Suppressor macrophage (primary cell): ENCODE measurements at places on chromosomes 7 and 10.

DNA sequence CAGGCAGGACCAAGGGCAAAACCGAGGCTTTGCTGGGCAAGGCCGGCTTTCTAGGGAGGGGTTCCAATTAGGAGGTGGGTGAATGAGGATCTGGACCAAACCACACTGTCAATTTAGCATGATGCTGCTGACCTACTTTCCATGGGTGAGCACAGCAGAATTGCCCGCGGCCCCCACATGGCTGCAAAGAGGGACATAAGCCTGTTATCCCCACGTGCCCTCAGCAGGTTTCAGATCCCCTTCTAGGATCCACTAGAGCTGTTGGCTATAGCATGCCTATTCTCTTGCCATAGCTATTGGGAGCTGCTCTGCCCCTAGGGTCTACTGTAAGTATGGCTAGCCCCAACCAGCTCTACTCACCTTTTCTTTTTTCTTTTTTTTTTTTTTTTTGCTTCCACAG lies 102.8 kb downstream of the COL13A1 start:
- DNase-seq, result peak; percentile 20

DNA sequence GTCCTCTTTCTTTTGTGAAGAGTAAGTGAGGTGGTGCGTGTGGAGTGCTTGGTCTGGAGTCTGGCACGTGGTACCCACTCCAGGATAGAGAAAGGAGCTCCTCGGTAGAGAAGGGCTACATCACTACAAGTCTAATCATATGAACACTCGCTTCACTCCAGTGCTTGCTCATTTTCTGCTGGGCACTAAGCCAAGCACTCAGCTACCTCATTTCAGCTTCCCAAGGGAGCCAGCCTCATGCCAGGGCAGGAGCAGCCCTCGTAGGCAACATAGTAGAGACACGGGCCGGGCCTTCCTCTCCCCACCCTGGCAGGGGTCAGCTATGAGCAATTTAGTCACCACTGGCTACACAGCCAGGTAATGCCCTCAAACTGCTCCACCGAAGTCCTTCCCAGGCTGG lies 11.4 kb upstream of the HSPA12A start:
- no peak for DNase-seq

DNA sequence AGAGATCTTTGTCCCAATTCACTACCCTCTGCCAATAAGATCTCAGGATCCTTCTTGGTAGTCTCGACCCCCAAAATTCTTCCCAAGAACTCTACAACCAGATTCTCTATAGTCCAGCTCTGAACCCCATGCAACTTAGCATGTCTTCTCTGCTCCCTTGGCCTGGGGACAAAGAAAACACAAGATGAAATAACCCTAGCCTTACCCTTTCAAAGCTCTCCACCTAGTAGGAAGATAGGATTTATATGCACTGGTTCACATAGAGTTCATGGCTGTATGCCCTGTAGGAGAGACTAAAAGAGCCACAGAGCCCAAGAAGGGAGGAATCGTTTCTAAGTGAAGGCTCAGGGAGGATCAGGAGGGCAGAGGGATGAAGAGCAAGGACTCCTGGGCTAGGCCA lies 96.1 kb downstream of the PPP1R3C start:
- no peak for DNase-seq

DNA sequence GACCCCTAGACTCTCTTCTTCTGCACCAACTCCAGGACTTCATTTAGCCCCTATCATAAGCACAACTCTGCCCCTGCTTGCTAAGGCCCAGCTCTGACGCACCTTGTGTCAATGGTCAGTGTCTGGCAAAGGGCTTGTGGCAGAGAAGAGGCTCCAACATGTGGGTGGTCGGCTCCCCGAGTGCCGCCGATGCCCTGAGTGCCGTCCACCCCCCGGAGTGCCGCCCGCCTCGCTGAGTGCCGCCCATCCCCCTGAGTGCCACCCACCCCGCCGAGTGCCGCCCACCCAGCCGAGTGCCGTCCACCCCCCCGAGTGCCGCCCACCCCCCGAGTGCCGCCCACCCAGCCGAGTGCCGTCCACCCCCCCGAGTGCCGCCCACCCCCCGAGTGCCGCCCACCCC lies 50.3 kb downstream of the ASB13 start:
- DNase-seq, result no peak

GRCh38 chr7:103094102-103094501 lies 19.2 kb downstream of the ARMC10 start:
- no peak for DNase-seq

DNA sequence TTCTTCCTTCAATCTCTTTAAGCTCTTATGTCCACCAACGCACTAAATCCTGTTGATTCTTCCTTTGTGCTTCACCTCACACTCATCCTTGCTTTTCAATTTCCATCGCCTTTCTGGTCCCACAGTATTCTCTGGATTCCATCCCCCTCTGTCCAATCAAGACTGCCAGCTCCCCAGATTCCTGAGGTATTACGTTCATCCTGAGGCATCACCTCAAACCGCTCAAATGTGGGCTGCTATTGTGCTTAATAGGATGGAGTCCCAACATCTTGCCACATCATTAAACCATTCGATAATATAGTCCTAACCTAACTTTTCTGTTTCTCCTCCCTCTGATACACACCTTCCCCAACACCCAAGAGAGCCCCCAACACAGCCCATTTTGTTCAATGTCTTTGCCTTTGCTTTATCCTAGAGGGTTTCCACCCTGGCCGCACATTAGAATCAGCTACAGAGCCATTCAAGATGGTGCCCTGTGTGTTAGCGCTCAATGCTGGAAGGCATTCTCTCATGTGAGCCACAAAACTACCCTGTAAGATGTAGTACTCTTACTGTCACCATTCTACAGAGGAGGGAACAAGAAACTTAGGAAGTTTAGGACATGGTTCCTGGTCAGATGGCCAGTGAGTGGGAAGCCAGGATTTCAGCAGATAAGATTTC lies 79.5 kb upstream of the LEP start:
- DNase-seq, result no peak

GRCh38 chr10:126247446-126247975 lies 140.8 kb downstream of the ADAM12 start:
- no peak for DNase-seq

GRCh38 chr7:98619450-98620321 lies 2.6 kb downstream of the NPTX2 start:
- no peak for DNase-seq

- DNase-seq, result no peak
These were observed 8.1 kb downstream of the CNPY1 start for GRCh38 chr7:155538293-155538692.

DNA sequence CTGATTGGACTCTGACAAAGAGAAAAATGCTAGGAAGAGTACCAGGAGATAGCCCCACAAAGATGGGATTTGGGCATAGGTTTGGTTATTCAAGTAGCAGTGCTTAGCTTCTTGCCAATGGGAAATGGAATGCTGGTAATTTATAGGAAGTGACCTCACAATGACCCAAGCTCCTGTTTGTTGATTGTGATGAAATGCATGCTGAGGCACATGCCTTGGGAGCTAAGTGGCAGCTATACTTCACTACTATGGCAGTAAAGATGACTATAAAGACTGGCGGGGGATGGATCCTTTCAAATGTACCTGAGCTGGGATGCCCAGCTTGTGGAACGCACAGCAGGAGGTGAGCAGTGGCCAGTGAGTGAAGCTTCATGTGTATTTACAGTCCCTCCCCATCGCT lies 153.8 kb downstream of the ZNF22 start:
- peak; percentile 21 for DNase-seq

GRCh38 chr10:48551861-48552591 lies 52.8 kb downstream of the ARHGAP22 start:
- peak; percentile 81 for DNase-seq

GRCh38 chr7:1302936-1303335 lies 70.3 kb downstream of the UNCX start:
- DNase-seq, result no peak

- DNase-seq, result no peak
These were observed 6.2 kb upstream of the ACTR3C start for GRCh38 chr7:150329331-150330120.

DNA sequence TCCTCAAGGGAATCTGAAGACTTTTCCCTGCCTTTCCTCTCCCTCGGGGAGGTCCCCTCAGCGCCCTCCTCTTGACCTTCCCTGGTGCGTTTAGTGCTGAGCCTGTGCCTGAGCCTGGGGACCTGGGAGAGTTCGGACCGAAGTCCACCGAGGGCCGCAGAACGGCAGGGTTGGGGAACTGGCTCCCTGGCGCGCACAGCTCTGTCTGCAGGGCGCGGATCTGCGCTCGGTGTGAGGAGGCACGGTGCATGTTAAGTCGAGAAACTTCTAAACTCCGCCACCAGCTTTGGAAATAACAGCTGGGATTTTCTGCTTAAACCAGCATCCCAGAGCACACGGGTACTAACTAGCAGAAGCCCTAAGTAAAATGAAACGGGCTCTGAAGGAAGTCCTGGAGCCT lies 44.2 kb upstream of the SLC29A4 start:
- DNase-seq, result no peak

DNA sequence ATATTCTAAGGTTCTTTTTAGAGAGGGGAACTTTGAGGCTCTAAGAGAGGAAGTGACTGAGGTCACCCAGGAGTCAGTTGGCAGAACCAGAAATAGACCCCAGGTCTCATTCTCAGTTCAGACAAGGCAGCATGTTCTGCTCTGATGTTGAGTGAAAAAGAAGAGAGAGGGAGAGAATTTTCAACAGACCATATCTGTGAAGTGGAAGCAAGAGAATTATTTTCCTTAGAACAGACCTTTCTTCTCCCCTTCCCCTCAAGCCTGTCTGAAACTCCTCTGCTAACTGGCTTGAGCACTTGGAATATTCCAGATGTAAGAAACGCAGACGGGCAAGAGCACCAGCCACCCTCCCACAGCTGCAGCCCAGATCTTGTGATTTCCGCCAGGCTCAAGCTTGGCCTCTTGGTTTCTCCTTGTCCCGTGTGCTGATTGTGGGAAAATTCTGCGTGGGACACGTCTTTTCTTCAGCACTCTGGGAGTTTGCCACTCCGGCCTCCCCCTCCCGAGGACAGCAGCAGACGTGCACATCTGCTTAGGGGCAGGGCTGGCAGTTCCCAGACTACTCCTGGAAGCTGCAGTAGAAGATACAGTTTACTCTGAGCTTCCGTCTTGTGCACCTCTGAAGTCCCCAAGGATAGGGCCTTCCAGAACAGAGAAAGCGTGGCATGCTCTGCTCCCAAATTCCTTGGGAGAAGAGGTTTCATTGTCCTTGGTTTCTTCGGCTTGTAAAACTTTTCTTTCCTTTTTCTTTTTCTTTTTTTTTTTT lies 22.7 kb upstream of the IKZF1 start:
- DNase-seq, result peak; percentile 94

- no peak for DNase-seq
These were observed 34.7 kb upstream of the ELFN1 start for GRCh38 chr7:1635401-1635800.

DNA sequence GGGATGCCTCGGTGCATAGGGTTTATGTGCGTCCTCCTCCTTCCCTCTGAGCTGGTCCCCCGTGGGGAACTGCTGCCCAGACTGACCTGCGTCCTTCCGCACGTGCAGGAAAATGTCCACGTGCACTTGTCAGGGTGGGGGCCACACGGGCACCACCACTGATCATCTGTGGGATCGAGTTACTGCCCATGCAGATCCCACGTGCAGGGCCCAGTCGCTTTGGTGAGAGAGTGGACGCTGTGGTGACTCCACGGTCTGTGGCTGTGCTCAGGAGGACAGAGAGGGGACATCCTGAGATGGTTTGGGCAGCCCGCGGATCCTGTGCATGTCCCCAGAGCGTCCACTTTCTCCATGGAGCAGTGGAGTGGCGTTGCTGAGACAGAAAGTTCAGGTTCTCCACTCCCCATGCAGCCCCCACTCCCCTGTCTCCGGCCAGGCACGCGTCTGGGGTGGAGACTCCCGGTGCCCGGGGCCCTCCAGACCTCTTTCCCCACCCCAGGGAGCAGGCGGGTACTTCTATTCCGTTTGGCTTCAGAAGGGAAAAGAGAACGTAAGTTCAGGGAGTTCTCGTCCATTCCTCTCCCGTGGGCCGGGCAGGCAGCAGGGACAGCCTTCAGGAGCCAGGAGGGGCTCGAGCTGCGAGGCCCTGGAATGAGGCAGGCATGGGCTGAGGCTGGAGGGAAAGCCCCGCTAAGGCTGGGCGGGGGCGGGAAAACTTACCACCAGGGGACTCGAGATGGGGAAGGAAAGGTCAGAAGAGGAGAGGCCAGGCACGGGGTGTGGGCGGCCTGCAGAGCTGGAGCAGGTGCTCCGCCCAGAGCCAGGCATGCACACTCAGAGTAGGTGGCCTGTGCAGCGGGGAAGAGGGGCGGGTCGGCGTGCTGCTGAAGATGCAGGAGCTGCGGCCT lies 59.9 kb downstream of the EGFR start:
- DNase-seq, result no peak

GRCh38 chr10:451021-451471 lies 238.4 kb downstream of the DIP2C start:
- DNase-seq, result no peak

GRCh38 chr10:60494774-60495173 lies 105.1 kb upstream of the ANK3 start:
- DNase-seq, result no peak

DNA sequence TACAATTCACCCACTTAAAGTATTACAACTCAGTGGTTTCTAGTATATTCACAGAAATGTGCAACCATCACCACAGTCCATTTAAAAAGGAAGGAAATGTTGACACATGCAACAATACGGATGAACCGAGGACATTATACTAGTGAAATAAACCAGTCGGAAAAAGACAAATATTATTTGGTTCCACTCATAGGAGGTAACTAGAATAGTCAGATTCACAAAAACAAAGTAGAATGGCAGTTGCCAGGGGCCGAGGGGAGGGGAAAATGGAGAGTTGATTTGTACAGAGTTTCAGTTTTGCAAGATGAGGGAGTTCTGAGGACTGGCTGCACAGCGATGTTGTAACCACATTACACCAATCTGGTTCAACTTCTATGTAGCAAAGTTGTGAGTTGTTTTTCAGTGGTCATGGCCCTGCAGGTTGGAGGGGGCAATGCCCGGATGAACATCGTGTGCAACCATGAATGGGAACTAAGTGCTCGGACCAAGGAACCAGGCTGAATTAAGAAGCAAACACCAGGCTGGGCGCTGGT lies 17.6 kb upstream of the TNPO3 start:
- DNase-seq, result peak; percentile 47

GRCh38 chr10:30454744-30455510 lies 20.9 kb downstream of the MAP3K8 start:
- no peak for DNase-seq

DNA sequence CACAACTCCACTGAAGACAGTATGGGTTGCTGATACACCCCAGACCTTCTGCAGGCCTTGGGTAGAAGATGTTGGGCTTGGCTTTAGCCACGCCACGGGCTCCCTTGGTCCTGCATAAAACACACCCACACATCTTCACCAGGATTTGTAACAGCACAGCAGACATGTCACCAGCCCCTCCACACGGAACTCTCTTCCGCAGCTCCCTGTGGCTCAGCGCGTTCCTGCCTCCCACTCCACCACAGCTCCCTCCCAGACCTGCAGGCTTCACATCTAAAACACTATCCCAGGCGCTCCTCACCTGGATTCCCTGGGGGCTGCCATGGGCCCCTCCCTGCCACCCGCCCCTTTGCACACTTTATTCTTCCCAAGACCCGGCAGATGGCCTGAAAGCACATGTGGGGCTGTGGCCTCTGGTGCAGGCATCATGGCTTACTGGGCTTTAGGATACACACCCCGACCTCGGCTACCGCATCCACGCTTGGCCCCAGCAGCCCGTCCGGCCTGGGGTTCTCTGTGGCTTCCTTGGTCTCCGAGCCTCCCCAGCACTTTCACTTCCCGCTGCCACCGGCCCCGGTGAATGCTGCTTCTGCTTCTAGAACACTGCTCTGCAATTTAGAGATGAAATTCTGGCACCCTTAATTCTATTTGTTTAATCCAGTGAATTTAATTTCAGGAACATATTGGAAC lies 432.9 kb downstream of the DNAJB6 start:
- peak; percentile 74 for DNase-seq

GRCh38 chr7:111274857-111275256 lies 183.9 kb downstream of the LRRN3 start:
- DNase-seq, result no peak
